CD4-positive, alpha-beta memory T cell (primary cell): ENCODE measurements at places on chromosomes 2 and 18.
A peak's percentile ranks its signal among the peaks of the same experiment; 100 is the strongest.

DNA sequence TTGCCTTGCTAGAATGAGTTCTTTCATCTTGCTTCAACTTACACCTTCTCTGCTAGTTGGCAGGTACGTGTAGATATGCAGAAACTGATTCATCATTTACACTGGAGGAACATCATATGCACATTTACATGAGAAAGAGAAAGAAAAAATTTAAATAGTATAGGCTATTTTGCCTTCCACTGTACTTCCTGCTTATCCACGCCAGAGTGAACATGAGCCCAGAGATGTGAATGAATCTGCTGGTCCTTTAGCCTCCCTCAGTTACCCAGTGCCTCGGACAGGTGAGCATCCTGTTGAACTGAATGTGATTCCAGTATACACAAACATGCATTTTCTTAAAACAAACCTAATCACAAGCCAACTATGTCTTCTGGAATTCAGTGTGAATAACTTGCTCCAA, 83.6 kb downstream of the SESTD1 start:
- no peak for DNase-seq

GRCh38 chr2:47270421-47270820, 115.3 kb upstream of the STPG4 start:
- no peak for DNase-seq

DNA sequence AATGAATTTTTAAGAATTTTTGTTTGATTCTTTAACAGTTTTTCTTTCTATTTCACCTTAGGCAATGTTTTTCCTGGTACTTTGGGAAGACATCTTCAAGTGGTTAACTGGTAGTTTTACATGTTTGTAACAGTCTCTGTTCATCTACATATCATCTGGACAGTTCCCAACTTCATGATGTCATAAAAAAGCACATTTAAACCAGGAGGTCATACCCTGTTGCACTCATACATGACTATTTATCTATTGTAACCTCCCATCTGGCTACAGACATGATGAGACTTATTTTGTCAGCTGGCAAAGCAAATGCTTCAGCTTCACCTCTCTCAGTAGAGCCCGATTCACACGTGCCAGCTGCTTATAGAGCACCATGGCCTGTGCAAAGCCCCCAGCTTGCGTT, 99.8 kb upstream of the YPEL5 start:
- no peak for DNase-seq

- DNase-seq: no peak
These were observed at the start of gene MATN3 for GRCh38 chr2:20012282-20013125. Gene MATN3, minus strand, starts transcription at chr2:20012668. Its CDS starts 37 bp downstream, at chr2:20012631.

DNA sequence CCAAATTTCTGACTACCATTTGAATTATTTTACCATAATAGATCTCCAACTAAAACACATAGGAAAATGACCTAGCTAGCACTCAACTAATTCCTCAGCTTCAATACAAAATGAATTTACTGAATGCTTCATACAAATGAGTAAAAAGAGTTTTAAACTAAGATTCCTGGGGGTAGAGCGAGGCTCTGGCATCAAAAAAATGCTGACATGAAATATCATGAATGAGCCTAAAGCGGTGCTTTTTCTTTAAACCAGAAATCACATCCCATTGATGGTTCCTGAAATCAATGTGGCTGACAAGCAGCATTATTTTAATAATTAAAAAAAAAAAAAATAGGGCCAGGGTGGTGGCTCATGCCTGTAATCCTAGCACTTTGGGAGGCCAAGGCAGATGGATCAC, 32.1 kb downstream of the WDR33 start:
- DNase-seq: no peak

DNA sequence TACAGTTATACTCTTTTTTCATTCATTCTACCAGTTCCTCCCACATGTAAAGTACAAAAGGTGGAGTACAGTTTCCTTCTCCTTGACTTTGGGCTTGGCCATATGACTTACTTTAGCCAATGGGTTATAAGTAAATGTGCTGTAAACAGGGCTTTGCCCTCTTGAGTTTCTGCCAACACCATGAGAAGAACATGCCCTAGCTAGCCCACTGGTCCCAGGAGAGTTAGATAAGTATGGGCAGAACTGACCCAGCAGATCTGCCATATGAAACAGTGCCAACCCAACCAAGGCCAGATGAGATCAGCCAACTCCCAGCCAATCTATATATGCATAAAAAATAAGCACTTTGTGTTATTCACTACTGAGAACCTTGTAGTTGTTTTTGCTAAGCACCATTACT, 25.5 kb downstream of the ZC3H8 start:
- DNase-seq: no peak

GRCh38 chr18:41197967-41198366, 757.1 kb upstream of the PIK3C3 start:
- DNase-seq: no peak

DNA sequence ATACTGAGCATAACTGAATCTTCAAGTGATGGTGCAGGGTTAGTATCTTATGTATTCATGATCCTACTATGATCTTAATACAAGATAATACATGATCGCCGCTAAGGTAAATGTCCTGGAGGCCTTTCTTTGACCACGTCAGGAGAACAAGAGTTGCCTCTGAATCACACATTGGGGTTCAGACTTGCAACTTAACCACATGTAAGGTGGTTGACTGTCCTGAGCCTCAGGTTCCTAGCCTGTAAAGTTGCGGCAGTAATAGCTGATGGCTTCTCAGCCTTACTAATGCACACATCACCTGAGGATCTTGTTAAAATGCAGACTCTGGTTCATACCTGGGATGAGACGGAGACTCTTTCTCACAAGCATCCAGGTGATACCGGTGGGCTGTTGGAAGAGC, 112.5 kb downstream of the MGAT5 start:
- no peak for DNase-seq

- no peak for DNase-seq
These were observed 47.3 kb downstream of the WDFY1 start for GRCh38 chr2:223897669-223898330.

DNA sequence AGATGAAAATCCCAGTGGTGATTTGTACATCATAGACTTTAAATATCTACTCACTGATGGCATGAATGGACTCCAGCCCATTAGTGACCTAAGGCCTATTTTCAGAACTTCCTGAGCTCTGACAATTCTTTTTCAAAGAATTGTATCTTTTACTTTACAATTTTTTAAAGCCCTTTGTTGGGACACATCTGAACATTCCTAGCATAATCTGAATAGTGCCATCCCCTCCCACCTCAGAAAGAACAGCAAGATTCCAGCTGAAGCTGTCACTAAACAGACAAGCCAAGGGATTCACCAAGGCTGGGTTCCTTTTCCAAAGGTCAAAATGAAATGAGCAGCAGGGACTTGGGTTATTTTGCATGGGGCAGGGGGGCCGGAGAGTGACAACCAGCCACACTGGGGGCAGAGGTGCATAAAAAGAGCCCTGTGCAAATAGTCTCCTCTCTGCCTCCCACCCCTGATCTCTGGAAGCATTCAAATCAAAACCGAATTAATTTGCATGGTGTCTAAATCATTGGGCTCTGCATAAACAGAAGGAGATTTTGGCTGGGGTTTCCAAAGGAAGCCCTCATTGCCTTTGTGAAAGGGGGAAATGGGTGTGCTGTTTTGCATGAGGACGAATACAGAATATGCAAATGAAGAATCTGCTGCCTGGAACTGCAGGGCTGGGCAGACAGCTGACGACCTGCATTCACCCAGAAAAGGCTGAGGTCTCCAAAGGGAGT, 17.2 kb downstream of the EPHA4 start:
- DNase-seq: no peak

- DNase-seq: no peak
These were observed 98.4 kb downstream of the NDUFA10 start for GRCh38 chr2:239926587-239927232.

DNA sequence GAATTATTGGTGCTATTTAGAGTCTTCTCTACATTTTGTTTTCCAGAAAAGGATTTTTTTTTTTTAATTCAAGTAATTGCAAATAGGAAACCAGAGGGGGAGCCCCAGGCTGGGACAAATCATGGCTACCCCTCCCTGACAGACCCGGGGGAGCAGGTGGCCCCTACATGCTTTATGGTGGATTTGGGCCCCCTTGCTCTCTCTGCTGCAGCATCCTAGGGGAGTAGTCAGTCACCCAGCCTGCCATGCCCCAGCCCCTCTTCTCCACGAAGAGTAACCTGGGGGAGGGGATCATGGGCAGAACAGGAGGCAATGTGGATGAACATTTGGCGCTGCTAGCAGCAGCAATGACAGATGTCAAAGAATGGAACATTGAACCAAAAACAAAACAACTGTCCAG, 4.6 kb downstream of the C2orf81 start:
- DNase-seq: no peak

DNA sequence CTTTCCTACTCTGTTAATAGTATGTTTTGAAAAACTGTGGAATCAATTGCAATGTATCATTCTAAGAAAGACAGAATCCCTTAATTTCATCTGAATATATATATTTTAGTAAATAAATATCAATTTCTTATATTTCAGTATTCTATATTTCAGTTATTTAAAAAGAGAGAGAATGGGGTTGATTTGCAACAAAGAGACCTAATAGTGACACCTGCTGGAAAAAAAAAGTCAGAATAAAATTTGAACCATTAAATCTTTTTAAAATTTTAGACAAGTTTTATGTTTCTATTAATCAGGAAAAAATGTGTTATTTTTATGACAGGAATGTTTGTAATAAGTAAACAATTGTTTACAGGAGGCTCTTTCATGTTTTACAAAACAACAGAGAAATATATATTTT, 20.7 kb upstream of the CCNT2 start:
- DNase-seq: peak; percentile 16

DNA sequence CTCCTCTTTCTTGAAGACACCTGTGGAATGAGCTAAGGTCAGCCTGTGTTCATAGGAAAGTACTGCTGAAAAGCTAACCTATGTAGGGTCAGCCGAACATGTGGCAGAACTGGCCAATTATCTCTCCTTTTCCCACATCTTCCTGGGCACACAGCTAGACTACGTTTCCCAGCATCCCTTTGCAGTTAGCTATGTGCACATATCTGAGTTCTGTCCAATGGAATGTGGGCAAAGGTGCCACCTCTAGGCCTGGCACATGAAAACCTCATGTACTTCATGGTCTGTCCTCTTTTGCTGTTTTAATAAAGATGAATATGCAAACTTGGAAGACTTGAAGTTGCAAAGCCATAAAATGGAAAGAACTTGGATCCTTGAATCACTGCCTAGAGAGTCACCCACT, 352.6 kb downstream of the TNS1 start:
- no peak for DNase-seq

- no peak for DNase-seq
These were observed at the start of gene ZNF385B for GRCh38 chr2:179861416-179862067. Gene ZNF385B, minus strand, starts transcription at chr2:179861612.

GRCh38 chr2:45616658-45617411, 5.8 kb upstream of the SRBD1 start:
- no peak for DNase-seq

- DNase-seq: no peak
These were observed 192.1 kb downstream of the SP3 start for GRCh38 chr2:173773076-173773475.

DNA sequence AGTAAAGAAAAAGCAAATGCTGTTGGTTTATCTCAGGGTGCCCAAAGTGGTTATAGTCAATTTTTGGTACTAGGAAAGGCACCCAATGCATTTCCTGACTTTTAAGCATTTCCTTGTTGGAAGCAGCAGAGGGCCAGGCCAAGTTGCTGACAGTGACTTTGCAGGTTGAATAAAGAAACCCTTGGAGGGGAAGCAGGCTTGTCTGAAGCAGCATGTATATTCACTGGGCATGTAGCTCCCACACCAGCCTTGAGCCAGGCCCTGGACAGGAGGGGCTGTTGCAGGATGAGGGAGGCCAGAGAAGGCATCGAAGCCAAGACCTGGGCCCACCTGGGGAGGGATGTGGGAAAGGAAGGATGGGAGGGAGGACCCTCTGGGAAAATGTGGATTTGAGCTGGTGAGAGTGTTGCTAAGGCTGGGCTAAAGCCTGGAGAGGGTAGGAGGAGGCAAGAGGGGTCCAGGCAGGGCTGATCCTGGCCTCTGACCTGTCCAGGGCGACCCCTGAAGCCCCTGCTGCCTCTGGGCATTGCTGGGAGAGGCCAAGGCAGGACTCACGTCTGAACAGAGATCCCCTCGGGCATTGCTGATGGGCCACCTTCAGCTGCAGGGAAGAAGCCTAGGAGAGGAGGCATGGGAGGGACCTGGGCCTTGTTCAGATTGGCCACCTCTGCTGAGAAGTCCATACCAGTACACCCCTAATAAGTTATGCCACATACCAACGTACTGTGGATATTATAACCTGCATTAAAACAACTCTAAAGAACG, 79.6 kb downstream of the STPG4 start:
- DNase-seq: no peak

DNA sequence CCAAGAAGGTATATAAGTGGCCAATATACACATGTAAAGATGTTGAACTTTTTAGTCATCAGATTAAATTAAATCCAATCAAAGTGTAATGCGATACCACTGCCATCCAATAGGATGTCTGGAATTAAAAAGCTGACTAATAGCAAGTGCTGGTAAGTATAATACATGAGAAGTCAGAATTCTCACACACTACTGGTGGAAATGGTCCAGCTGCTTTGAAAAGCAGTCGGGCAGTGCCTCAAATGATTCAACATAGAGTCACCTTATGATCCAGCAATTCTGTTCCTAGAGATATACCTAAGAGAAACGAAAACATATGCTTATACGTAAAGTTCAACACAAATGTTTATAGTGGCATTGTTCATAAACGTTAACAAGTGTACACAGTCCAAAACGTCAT, 124.1 kb upstream of the MYT1L start:
- no peak for DNase-seq

GRCh38 chr18:13642440-13642827, 83.9 kb downstream of the FAM210A start:
- no peak for DNase-seq

DNA sequence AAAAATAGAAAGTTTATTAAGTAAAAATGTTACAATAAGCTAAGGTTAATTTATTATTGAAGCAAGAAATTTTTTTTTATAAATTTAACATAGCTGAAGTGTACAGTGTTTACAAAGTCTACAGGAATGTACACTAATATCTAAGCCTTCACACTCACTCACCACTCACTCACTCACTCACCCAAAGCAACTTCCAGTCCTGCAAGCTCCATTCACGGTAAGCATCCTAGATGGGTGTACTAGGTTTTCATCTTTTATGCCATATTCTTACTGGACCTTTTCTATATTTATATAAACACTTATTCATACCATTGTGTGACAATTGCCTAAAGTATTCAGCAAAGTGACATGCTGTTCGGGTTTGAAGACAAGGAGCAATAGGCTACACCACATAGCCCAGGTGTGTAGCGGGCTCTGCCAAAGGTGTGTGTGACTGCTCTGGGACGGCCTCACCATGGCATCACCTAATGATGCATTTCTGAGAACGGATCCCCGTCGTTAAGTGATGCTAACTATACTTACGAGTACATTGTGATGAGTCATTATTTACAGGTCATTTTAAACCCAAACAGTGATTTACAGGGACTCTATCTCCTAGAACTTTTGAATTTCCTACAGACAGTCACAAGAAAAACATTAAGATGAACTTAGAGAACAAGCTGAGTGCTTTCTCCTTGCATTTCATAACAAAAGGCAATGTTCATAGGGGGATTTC, 76.3 kb upstream of the ID2 start:
- DNase-seq: no peak
